PC-9 (cell line): ENCODE measurements at places on chromosomes 11 and 22. TPM values are rescaled to one million over a fixed set of nuclear protein-coding genes. Genes with fewer than 3 reads are reported as not detected.
A peak's percentile ranks its signal among the peaks of the same experiment; 100 is the strongest.

Gene YPEL1
- 5.2 and 8.3 TPM in 2 replicates for total RNA-seq

Gene ANO1
- 107 and 114 TPM in 2 replicates for total RNA-seq

DNA sequence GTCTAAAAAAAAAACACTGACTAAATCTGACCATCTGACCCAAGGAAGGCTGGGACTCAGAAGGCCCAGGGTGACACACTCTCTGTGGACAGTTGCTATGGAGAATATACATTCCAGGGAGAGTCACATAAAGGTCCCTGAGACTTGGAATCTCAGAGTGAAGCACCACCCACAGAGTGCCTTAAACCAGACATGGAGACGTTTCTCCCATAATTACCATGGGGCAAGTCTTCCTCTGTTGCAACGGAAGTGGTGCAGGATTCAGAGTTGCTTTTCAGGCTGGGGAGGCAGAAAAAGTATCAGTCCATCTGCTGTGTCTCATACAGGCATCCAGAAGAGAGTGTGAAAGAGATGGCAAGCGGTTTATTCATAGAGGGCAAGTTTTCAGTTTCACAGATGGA lies 58.7 kb upstream of the SLN start:
- peak; percentile 48 for DNase-seq
- H3K27me3 ChIP-seq = no peaks in the 10 kb centered on the region
- H3K4me1 ChIP-seq = no peaks in the 10 kb centered on the region
- no peak overlapping the region for H3K4me3 ChIP-seq
- no peak overlapping the region for H3K27ac ChIP-seq
- no peaks in the 10 kb centered on the region for H3K36me3 ChIP-seq

Gene OR10A2
- total RNA-seq = not detected in 2 replicates

GRCh38 chr11:79510960-79511359 lies 70.1 kb upstream of the TENM4 start:
- peaks cover 60% of the 10 kb centered on the region for H3K27me3 ChIP-seq
- H3K36me3 ChIP-seq = no peaks in the 10 kb centered on the region
- DNase-seq = no peak

DNA sequence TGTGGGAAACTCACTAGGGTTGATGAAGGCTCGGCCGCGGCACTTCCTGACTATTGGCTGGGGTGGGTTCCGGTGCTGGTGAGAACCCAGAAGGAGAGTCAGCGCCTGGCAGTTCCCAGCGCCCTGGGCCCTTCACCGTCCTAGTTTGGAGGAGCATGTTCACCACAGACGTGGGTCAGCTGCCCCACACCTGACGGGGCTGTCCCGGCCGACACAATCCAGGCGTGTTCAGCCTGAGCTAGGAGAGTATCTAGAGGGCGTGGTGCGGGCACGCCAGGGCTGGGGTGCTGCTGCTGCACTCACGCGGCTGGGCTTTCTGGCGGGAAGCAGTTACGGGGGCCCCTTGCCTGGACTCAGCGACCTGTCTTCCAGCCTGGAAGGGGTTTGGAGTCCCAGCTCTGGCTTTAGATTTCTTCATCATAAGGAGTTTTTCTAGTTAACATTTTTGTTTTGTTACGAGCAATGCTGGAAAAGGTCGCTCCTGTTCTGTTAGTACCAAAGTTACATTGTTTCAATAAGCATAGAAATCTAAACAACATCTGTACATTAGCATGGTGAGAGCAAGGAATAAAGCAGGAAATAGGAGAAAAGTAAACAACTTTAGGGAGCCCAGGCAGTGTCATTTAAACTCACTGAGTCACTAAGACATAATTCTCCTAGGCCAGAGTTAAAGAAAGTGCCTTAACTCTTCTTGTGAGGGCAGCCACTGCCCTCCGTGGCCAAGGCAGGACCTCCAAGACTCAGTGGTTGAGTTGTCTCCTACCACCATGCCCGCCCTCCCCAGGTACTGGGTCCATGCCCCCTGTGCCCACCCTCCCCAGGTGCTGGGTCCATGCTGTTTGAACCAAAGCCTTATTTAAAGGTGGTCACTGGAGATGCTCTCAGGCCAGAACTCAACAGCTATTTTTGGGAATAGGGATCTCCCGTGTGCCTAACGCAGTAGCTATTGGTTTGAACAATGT lies 12.1 kb upstream of the ADORA2A start:
- no peaks in the 10 kb centered on the region for H3K4me1 ChIP-seq
- H3K4me3 ChIP-seq = no peak overlapping the region
- H3K27ac ChIP-seq = no peak overlapping the region
- H3K27me3 ChIP-seq = no peaks in the 10 kb centered on the region
- no peaks in the 10 kb centered on the region for H3K36me3 ChIP-seq

DNA sequence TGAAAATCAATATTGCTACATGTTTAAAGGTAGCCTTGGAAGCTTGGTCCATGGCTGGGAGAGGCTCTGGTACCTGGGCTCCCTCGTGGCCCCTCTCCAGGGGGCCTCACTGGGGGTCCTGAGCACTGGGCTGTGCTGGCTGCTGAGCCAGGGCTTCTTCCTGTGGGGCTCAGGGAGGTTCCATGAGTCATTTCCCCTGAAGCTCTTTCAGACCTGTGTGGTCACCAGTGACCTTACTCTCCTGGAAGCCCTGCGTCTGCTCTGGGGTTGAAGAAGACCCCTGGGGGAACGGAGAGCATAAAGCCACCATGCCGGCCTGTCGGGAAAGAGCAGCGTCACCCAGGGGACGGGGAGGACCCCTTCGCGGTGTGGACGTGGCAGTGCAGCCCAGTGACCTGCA lies 389.0 kb downstream of the TBC1D22A start:
- H3K4me1 ChIP-seq = peaks cover 6% of the 10 kb centered on the region; the same call in 1 of the 2 replicates
- no peak overlapping the region for H3K27ac ChIP-seq
- H3K27me3 ChIP-seq = no peaks in the 10 kb centered on the region
- DNase-seq = no peak

DNA sequence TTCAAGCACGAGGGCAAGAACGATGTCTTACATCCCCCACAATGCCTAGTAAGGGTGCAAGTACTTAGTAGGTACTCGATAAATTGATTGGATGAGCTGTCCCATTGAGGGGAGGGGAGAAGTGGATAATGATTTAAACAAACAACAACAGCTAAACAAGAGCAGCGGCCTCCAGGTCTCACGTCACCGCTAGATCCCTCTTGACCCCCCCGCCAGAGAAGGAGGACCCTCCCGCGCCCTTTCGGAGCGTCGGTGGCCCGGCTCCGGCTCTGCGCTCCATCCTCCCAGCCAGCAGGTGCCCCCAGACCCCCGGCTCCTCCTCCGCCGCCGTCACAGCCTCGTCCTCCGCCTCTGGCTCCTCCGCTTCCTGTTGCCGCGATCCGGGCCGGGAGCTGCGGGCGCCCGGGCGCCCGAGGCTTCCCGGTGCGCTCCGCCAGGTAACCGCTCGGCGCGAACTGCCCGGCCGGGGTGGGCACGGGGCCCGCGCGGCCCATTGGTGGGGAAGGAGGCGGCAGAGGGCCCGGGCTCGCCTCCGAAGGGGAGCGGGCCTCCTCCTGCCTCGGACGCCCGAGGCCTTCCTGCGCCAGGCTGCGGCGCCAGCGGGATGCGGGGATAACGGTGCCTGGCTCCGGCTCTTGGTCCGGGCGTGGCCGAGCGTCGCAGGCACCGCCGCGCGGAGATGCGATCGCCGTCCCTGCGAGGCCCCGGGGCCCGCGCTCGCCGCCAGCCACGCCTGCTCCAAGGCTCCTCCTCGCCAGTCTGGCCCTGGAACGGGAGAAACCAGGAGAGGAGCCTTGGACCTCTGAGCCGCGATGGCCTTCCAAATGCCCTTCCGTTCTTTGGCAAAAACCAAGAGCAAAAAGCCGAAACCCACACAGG lies at the start of gene TLCD5:
Gene TLCD5 (plus strand): TSS at position 368 of the 879 bp plus-strand sequence. CDS start 2,143 bp downstream, outside the sequence.
- peaks cover 21% of the 10 kb centered on the region for H3K4me1 ChIP-seq
- peak within 1 kb of the TSS; percentile 79 for H3K4me3 ChIP-seq
- H3K27me3 ChIP-seq = no peaks in the 10 kb centered on the region
- no peaks in the 10 kb centered on the region for H3K36me3 ChIP-seq

GRCh38 chr11:78870655-78871054 lies 296.0 kb upstream of the NARS2 start:
- H3K27me3 ChIP-seq = peaks cover 56% of the 10 kb centered on the region
- H3K27ac ChIP-seq = no peak overlapping the region
- no peaks in the 10 kb centered on the region for H3K4me1 ChIP-seq
- no peak overlapping the region for H3K4me3 ChIP-seq
- no peaks in the 10 kb centered on the region for H3K36me3 ChIP-seq

DNA sequence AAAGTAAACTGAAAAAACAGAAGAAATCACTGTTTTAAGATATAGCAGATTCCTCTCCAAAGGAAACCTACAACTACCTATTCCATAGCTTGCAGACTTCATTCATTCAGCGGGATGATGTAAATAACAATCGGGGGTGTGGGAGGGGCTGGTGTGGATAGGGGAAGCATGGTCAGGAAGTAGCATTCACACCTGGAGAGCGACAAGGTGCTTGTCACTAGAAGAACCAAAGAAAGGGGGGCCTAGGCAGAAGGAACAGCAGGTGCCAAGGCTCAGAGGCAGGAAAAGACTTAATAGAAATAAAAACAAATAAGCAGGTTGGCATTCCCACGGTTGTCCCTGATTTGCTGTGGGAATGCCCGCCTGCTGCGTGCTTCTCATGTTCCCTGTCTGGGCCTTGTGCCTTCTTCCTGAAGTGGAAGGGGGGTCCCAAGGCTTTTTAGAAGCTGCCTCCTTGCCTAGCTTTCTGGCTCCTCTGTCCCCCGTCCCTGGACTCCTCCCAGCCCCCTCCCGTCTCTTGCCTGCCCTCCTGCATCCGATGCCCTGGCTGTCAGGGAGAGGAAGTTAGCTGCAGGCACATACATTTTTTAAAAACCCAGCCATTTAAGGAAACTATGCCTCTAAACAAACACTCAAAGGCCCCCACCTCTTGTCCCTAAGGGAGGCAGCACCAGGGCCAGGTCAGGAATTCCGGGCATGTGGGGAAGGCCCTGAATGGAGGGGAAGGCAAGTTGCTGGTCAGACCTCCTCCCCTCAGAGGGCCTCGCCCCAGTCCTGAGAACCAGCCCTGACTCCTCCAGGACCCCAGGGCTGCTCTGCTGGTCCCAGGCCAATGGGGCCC lies 54.7 kb upstream of the PRDM11 start:
- H3K27ac ChIP-seq = no peak overlapping the region
- H3K27me3 ChIP-seq = peaks cover 11% of the 10 kb centered on the region; the same call in 1 of the 2 replicates
- H3K4me3 ChIP-seq = no peak overlapping the region
- peak; percentile 68 for DNase-seq
- no peaks in the 10 kb centered on the region; the same call in 1 of the 2 replicates for H3K4me1 ChIP-seq
- H3K36me3 ChIP-seq = no peaks in the 10 kb centered on the region

GRCh38 chr11:128955636-128956035 lies 13.0 kb upstream of the TP53AIP1 start:
- H3K4me3 ChIP-seq = no peak overlapping the region
- H3K27ac ChIP-seq = no peak overlapping the region
- no peaks in the 10 kb centered on the region for H3K27me3 ChIP-seq
- no peaks in the 10 kb centered on the region for H3K36me3 ChIP-seq
- no peak for DNase-seq

GRCh38 chr11:12044799-12045198 lies 36.4 kb upstream of the DKK3 start:
- H3K36me3 ChIP-seq = no peaks in the 10 kb centered on the region
- no peak overlapping the region for H3K4me3 ChIP-seq
- peaks cover 34% of the 10 kb centered on the region for H3K4me1 ChIP-seq
- no peaks in the 10 kb centered on the region for H3K27me3 ChIP-seq

- peak overlapping the region; percentile 64 for H3K4me3 ChIP-seq
- no peaks in the 10 kb centered on the region for H3K4me1 ChIP-seq
- H3K27ac ChIP-seq = no peak overlapping the region
- H3K36me3 ChIP-seq = no peaks in the 10 kb centered on the region
- DNase-seq = no peak
- peaks cover 4% of the 10 kb centered on the region; the same call in 1 of the 2 replicates for H3K27me3 ChIP-seq
Measured at GRCh38 chr22:26589367-26589844, 526 bp downstream of the TPST2 start.

Gene VEGFB
- 110 and 129 TPM in 2 replicates for total RNA-seq
